M059J (cell line): ENCODE measurements at places on chromosomes 3 and 15. TPM values are rescaled to one million over a fixed set of nuclear protein-coding genes. Genes with fewer than 3 reads are reported as not detected.
A peak's percentile ranks its signal among the peaks of the same experiment; 100 is the strongest.

STRA6 gene
- 1.5 and 3.5 TPM in 2 replicates for total RNA-seq

- DNase-seq: peak; percentile 20
Observed at GRCh38 chr15:100318880-100319279, 22.9 kb downstream of the ADAMTS17 start.

PPP1R14D gene
- not detected in 2 replicates for total RNA-seq

DNA sequence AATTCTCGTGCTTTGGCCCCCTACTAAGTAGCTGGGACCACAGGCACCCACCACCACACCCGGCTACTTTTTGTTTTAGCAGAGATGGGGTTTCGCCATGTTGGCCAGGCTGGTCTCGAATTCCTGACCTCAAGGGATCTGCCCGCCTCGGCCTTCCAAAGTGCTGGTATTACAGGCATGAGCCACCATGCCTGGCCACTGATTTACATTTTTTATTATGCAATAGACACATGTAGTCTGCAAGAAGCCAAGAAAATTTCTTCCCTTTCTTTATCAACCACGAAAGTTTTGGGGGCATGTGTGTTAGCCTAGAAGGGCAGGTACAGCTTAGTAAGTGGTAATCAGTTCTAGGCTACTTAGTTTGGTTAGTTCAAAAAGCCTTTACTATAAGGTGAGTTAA, 51.1 kb downstream of the LRRFIP2 start:
- DNase-seq: no peak

GRCh38 chr3:45606003-45606402, 11.5 kb downstream of the LIMD1 start:
- DNase-seq: no peak

DNA sequence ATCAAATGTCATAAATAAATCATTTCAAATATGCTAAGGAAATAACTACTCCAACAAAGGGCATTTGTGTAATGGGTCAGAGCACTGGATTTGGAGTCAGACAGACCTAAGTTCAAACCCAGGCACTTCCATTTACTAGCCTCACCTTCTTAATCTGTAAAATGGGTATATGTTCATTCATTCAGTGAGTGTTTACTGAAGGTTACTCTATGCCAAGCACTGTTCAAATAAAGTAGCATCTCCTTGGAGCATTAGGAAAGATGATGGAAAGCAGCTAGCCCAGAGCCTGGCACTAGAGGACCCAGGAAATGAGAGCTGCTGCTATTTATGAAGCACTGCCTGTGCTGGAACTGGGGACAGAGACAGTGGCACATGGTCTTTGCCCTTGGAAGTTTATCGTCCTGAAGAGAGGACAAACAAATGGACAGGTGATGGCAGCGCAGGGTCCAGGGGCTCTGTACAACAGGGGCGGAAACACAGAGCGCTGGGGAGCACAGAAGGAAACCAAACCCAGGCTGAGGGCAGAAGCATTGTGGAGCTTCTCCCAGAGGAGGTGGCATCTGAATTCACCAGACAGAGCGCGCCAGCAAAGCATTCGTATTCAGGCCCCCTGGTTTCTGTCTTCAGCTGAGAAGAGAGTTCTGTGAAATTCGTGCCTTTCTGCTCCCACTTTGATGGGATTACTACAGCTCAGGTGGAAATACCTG, 19.0 kb downstream of the TM4SF4 start:
- DNase-seq: no peak

DNA sequence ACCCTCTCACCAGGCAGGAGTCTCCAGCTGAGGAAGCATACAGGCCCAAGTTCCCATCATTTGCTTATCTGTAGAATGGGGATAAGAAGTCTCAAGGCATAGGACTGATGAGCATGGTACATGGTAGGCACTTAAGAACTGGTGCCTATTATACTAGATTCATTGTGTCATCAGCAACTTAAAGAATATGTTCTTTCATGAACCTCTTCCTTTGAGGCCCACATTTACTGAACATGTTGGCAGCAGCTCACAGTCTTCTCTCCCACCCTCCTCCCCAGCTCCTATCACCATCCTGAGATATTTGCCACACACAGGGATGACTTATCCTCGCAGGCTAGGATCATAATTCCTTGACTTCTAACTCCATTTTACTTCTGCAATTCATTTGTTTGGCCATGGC, 142.5 kb downstream of the PDE8A start:
- DNase-seq: no peak

- no peak for DNase-seq
Observed at GRCh38 chr3:50390508-50391224, 31.3 kb upstream of the TMEM115 start.

RABL3 gene
- total RNA-seq: 27.9 and 37.7 TPM in 2 replicates

LYSMD4 gene
- 1.3 and 3.5 TPM in 2 replicates for total RNA-seq

CPNE4 gene
- 0.32 TPM in 1 of 2 replicates, not detected in the other for total RNA-seq

EIF5A2 gene
- total RNA-seq: 17.4 and 25.1 TPM in 2 replicates

DNA sequence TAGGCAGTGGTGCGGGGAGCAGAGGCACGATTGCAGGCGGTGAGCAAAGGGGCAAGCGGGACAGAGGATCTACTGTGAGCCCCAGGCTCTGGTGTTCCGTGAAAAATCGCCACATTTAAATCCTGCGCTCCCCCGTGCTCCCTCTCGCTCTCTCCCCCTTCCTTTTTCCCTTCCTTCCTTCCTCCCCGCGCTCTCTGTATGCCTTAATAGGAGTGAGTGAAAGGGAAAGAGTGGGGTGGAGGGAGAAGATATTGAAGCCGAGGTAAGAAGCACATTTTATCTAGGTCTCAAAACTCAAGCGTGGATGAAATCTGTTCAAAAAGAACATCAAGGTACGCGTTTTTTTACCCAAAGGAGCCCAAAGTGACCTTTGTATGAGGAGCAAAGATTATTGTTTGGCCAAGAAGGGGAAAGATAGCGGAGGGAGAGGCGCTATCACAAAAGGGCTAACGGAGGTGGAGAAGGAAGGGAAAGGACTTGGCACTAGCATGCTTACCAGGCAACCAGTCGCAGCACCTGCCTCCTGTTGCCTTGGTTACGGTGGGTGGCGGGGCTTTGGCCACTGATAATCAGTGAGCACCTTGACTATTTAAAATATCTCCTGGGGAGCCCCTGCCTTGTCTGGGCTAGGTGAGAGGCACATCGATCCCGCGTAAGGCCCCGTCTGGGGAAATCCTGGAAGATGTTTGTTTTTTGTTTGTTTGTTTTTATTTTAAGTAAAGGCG, 14.9 kb upstream of the AEN start:
- no peak for DNase-seq

CCDC174 gene
- 6.1 and 6.2 TPM in 2 replicates for total RNA-seq

SELENOT gene
- total RNA-seq: 243 and 244 TPM in 2 replicates

- DNase-seq: peak; percentile 27
Observed at GRCh38 chr3:184814214-184814613, 2.2 kb downstream of the VPS8 start.

ESYT3 gene
- total RNA-seq: 0.15 and 0.52 TPM in 2 replicates

DNA sequence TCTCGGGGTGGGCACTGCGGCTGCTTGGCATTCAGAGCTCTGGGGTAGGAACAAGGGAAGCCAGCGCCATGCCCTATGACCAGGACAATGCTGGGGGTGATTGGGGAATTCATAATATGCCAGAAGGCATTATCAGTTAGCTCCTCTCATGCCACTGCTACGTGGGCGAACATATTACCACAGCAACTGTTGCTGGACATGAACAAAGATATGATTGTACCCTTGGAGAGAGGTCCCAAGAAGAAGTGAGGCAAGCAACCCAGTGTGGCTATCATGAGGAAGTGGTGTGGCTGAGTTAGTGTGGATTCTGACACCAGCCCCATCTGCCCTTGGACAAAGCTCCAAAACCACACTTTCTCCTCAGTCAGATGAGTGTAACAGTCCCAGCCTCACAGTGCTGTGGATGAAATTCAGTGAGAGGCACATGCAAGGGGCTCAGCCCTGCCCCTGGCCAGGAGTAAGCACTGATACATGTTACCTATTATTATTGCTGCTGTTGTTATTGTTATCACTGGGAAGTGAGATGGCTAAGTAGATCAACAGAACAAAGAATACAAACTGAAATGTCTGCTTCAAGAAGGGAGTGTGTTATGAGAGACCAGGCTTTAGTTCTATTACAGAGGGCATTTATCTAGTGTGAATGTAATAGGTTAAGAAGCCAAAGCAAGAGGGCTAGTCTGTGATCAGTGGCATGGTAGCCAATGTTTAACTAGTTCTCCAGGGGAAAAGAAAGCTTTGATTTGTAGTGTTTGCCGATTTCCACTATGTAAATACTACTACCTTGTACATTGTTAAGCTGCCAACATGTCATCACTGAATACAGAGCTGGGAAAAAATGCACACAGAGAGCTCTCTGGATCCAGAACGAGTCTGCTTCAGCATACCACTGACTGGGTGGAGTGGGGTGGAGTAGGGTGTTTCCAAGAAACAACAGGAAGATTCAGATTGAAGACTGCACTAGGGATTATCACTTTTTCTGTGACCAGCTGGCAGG, 222.3 kb upstream of the EIF1B start:
- no peak for DNase-seq
